Left cardiac atrium (tissue), 4 donors: ENCODE measurements at places on chromosomes 5 and 9.

GRCh38 chr5:150000990-150001659, 586 bp downstream of the HMGXB3 start:
- DNase-seq: peak; percentile 57

DNA sequence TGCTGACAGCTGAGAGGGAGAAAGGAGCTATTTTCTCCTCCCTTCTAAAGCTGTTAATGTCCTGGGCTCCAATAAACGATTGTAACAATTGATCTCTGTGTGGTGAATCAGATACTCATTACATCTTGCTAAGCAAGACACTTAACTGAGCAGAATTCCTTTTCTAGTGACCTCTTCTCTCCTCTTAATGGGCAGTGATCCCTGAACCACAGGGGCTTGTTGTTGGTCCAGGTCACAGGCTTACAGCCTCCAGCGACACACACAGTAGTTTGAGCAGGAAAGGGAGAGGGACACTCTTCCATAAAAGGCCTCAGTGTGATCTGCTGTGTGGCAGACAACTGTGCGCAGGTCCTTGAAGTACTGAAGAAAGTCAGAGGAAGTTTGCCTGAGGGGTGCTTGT, 58.5 kb upstream of the MYO10 start:
- DNase-seq: no peak

GRCh38 chr5:109823597-109823996, 133.9 kb downstream of the MAN2A1 start:
- no peak for DNase-seq

GRCh38 chr5:2997179-2997578, 245.7 kb upstream of the IRX2 start:
- no peak for DNase-seq

GRCh38 chr5:72459089-72459661, 48.0 kb downstream of the ZNF366 start:
- DNase-seq: no peak
